ENCODE measurements at places on chromosomes 2 and 18.

- no peak for DNase-seq
Measured at GRCh38 chr2:109322111-109322510, 193.1 kb downstream of the SH3RF3 start.

DNA sequence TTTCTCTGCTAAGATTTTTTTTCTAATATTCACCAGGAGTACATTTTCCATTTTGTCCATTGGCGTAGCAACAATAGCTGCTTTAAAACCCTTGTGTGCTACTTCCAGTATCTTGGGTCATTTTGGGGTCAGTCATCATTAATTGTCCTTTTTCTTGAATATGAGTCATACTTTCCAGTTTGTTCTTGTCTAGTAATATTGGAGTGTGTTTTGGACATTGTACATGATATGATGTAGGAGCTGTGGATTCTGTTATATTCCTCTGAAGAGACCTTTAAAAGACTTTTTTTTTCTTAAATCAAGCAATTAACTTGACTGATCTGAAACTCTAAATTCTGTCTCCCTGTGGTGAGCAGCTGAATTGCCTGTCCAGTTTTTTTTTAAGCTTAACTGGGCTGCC, 40.8 kb downstream of the AGPS start:
- no peak for DNase-seq

DNA sequence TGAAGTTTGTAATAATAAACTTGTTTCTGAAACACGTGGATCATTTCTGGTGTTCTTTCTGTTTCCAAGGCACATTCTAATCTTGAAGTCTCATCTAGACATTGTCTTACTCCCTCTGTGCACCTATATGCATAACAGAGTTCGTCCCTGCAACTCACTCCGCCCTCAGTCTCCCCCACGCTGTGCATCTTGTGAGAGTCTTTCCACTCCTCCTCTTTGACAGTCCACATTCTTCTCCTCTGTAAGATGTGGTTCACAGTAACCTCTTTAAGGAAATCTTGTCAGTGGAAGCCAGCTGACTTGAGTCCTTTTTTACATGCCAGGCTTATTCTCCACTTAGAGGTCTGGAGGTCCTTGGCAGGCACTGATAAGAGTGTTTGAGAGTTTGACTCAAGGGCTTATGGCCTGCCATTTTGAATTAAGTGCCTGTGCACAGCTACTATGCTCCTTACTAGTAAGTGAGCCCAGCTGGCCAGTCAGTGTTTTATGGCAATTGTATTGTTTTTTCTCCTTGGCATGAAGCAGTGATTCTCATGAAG, 108.9 kb upstream of the IL1R2 start:
- no peak for DNase-seq

DNA sequence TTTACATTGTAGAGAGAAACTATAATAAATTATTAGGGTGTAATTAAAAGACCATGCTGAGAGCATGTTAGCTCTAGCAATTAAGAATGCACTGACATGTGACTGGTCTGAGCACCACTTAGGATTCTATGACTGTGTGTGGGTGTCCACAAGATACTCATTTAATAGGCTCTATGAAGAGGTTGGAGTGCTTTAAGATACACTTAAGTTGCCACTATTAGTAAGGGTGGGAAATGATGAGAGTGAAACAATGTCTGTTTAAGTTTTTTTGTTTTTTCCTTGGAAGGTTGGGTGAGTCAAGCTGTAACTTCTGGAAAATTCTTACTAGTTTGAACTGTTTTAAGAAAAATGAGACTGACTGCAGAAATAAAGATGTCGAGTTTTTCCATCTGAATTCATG, 1.8 kb upstream of the FAP start:
- no peak for DNase-seq

DNA sequence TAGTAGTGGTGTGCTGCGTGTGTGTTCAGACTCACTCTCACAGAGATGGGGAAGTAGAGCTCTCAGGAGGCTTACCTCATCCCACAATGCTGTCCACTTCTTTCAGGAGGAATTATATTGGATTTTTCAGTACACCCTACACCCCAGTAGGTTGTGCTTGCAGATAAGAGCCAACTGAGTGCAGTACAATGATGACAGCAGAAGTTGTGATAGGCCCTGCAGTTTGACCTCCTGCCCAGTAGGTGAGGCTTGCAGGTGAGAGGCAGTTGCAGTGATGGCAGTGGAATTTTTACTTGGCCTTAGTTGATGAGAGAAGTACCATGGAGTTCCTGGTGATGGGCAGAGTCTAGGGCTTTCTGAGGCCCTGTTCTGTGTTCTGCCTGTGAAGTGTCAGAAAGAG, 657.8 kb downstream of the KCNJ3 start:
- DNase-seq: no peak
